ENCODE measurements at places on chromosomes 12 and 14.
A peak's percentile ranks its signal among the peaks of the same experiment; 100 is the strongest.

GRCh38 chr12:45789025-45789424 lies 59.5 kb downstream of the ARID2 start:
- no peak for DNase-seq

DNA sequence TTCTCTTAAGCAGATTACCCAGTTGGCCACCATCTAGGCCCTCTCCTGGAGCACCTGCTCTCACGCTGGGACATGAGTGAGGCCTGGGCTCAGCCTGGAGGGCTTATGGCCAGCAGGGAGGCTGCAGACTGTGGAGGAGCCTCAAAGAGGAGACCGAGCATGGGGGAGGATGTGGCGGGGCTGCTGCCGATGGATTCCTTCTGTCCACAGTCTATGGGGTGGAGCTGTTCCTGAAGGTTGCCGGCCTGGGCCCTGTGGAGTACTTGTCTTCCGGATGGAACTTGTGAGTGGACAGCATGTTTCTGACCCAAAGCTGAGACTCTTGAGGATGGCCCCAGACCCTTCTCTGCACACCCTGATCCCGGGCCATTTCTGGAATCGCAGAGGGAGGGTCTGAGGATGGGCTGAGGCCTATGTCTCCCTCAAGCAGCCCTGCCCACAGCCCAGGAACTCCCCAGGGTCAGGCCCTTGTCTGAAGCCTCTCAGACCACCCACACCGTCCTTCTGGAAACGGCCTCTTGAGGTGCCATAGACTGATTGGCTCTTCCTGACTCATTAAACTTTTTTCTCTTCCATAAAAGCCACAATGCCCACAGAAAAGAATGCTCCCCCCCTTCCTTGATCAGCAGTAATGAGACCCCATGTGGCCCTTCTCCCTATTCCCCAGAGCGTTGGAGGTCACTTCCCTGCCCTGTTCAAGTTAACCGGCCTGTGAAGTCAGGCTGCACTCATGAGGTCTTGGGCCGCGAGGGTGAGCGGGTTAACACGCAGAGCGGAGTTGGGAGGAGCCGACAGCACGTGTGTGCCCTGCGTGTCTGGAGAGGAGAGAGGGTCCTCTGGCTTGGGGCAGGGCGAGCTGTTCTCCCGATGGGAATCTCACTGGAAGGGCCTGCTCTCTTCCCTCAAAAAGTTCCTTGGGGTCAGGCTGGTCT lies 49.0 kb downstream of the SLC8B1 start:
- DNase-seq: no peak

- DNase-seq: no peak
Measured at GRCh38 chr14:59013672-59014298, 174.7 kb upstream of the DAAM1 start.

DNA sequence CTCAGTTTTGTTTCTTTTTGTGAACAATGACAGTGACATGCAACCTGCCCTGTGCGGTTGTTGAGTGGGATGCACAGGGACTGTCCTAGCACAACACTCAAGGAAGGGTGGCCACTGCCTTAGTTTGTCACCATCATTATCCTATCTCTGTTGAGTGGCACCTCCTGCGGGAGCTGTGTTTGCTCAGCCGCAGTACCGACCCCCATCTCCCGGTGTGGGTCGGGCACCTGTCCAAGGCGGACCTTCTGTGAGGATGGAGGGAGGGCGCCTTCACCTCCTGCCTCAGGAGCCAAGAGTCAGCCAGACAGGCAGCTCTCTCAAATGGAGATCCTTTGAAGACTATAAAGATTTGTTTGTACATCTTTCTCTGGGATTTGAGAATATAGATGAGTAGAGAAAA lies 142.1 kb downstream of the TSPAN9 start:
- DNase-seq: no peak

DNA sequence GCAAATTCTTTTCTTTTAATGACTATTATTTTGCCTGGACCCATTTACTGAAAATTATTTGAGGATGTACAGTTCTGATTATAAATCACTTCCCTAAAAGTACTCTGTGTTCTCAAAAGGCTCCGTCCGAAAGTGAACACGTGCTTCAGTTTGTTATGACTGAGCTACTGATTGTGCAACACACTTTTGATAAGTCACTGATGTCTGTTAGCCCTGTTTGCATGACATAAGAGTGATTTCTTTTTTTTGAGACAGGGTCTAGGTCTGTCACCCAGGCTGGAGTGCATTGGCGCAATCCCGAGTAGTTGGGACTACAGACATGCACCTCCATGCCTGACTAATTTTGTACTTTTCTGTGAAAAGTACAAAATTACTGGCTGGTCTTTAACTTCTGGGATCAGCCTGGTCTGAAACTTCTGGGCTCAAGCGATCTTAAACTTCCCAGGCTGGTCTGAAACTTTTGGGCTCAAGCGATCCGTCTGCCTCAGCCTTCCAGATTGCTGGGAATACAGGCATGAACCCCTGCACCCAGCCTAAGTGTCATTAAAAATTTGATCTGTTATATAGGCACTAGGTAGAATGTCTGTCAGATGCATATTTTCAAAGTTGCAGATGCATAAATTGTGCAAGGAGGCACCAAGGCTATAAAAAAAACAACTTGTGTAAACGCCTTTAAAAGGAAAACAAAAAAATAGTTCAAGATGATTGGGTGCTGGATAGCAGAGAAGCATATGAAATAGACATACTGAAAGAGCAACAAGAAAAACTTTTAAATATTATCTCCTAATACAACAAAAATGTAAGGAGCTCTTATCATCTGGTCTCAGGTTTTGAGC lies 111.5 kb downstream of the SRGAP1 start:
- no peak for DNase-seq

GRCh38 chr14:56126637-56126913 lies 8.4 kb downstream of the PELI2 start:
- DNase-seq: no peak

- DNase-seq: no peak
Measured at GRCh38 chr14:22549981-22550673, 38.9 kb downstream of the DAD1 start.

DNA sequence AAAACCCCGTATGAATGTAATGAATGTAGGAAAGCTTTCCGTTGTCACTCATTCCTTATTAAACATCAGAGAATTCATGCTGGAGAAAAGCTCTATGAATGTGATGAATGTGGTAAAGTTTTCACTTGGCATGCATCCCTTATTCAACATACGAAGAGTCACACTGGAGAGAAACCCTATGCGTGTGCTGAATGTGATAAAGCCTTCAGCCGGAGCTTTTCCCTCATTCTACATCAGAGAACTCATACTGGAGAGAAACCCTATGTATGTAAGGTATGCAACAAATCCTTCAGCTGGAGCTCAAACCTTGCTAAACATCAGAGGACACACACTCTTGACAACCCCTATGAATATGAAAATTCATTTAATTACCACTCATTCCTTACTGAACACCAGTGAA lies 23.8 kb downstream of the ZNF891 start:
- no peak for DNase-seq

- DNase-seq: no peak
Measured at GRCh38 chr14:106372870-106373652, 846.7 kb downstream of the TMEM121 start.

DNA sequence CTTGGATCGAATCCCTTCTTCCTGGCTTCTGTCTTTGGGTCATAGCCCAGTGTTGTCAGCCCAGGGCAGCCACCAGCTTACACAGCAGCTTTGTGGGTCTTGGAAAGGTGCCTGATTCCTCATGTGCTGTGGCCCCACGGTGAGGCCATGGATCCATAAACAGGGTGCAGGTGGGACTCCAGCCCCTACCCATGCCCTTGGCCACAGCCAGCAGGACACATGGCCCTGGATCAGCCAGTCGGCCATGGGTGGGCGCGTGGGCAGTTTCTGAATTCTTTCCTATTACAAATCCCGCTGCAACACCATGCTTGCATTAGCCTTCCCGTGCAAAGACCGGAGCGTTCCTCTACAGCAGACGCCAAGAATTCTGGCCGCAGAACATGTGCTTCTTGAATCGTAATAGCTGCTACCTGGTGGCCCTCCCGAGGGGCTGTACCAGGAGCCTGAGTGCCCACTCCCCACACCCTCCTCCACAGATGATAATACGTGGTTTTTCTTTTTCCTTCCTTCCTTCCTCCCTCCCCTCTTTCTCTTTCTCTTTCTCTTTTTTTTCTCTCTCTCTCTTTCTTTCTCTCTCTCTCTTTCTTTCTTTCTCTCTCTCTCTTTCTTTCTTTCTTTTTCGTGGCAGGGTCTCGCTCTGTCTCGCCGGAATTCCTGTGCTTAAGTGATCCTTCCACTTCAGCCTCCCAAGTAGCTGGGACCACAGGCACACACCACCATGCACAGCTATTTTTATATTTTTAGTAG lies 2.9 kb upstream of the MMP17 start:
- DNase-seq: no peak

- no peak for DNase-seq
Measured at GRCh38 chr12:124823272-124823970, 40.2 kb downstream of the SCARB1 start.

DNA sequence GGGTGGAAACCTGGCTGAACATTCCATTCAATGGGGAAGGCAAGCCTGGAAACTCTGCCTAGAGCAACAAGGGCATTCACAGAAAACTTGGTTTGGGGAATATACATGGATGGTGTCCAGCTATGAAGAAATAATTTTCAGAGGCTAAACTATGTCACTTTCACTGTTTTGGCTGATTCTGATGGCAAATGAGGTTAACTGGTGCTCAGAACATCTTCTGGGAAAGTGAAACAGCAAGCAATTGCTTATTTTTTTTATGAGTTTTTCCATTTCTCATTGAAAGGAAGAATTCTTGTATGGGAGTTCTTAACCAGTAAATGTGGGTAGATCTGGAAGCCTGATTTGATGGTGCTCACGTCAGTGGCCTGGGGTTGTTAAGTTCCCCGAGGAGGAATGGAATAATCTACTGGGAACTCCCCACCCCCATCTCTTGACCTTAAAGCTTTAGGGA lies 132.8 kb upstream of the BTG1 start:
- no peak for DNase-seq

DNA sequence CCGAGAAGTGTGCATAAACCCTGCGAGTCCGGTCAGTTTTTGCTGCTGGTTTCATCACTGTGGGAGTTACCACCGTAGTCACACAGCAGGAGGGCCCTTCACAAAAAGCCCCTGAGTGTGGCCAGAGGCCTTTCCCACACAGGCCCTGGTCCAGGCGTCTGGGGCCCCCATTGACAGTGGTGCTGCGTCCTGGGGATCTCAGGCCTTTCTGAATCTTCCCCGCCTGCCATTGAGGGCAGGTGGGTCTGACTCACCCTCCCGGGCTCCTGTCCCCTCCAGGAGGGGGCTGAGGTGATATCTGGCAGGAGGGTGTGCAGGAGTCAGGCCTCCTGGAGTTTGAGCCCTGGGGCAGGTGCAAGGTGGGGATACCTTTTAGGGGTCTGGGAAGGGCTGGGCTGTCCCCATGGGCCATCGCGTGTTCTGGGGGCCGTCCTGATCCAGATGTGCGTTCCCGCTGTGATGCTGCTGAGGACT lies 358.5 kb downstream of the TMEM121 start:
- DNase-seq: no peak

- DNase-seq: no peak
Measured at GRCh38 chr14:76446921-76447320, 71.0 kb downstream of the ESRRB start.

- DNase-seq: no peak
Measured at GRCh38 chr12:25051656-25052195, 102.8 kb upstream of the BCAT1 start.

GRCh38 chr12:84793558-84794367 lies 118.8 kb downstream of the SLC6A15 start:
- DNase-seq: no peak

- peak; percentile 61 for DNase-seq
Measured at GRCh38 chr12:117284140-117284539, 77.3 kb downstream of the NOS1 start.

DNA sequence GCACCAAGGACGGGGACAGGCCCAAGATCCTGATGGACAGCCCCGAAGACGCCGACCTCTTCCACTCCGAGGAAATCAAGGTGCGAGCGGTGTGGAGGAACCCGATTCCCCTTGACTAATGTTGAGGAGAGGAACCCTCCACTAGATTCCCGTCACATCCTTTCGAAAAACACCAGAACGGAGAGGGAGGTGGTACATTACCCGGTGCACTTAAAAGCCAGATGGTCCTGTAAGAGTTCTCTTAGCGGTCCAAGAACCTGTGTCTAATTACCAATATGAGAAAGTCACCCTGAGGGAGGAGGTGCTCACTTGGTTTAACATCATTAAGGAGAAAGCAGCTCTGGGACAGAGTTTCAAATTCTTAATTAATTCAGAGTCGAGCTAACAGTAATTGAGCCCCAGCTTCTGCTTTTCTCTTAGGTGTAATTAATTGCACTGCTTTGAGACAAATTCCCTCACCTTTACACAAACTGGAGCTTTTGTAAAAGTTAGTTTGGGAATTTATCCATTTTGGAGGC lies 450 bp downstream of the PRKAB1 start:
- DNase-seq: peak; percentile 6

GRCh38 chr12:17020765-17021164 lies 414.8 kb upstream of the LMO3 start:
- DNase-seq: no peak

- no peak for DNase-seq
Measured at GRCh38 chr14:89549381-89550125, 132.5 kb upstream of the FOXN3 start.

- DNase-seq: no peak
Measured at GRCh38 chr12:117344716-117345115, 16.7 kb downstream of the NOS1 start.

GRCh38 chr14:104341532-104342434 lies 203.4 kb downstream of the KIF26A start:
- DNase-seq: peak; percentile 74

- no peak for DNase-seq
Measured at GRCh38 chr12:25295361-25295760, 44.6 kb upstream of the KRAS start.

- DNase-seq: no peak
Measured at GRCh38 chr12:118467641-118468305, 91.4 kb downstream of the SUDS3 start.

GRCh38 chr12:56204275-56204674 lies 15.0 kb upstream of the SMARCC2 start:
- no peak for DNase-seq

All from NCI-H524 treated with DMSO at 0.1 percent for 48 hours (cell line).